Large intestine (tissue), 12 donors: ENCODE measurements at places on chromosomes 3 and 15.
A peak's percentile ranks its signal among the peaks of the same experiment; 100 is the strongest.

DNA sequence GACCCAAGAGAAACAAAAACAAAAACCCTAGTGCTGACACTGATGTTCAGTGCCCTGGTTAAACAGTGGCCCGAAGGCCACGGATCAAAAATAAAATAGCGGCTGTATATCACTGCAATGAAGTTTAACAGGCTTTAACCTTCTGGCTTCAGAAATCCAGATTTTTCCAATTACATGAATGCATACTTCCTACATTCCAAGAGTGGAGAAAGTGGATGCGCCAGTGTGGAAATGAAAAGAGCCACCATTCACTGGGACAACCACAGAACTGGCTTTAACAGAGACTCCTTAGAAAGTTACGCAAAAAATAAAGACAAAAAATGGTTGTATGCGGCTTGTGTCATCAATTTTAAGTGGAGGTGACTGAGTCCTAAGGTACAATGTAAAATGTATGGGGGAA lies 522.2 kb downstream of the FHIT start:
- DNase-seq = no peak
- H3K36me3 ChIP-seq = no peaks in the 10 kb centered on the region
- no peaks in the 10 kb centered on the region for H3K4me1 ChIP-seq
- no peak overlapping the region for H3K4me3 ChIP-seq
- H3K27ac ChIP-seq = no peak overlapping the region

GRCh38 chr3:169510693-169511010 lies 152.9 kb downstream of the MECOM start:
- H3K4me3 ChIP-seq = no peak overlapping the region
- H3K4me1 ChIP-seq = no peaks in the 10 kb centered on the region
- no peaks in the 10 kb centered on the region for H3K27me3 ChIP-seq
- no peaks in the 10 kb centered on the region for H3K36me3 ChIP-seq
- DNase-seq = no peak
- no peak overlapping the region for H3K27ac ChIP-seq

DNA sequence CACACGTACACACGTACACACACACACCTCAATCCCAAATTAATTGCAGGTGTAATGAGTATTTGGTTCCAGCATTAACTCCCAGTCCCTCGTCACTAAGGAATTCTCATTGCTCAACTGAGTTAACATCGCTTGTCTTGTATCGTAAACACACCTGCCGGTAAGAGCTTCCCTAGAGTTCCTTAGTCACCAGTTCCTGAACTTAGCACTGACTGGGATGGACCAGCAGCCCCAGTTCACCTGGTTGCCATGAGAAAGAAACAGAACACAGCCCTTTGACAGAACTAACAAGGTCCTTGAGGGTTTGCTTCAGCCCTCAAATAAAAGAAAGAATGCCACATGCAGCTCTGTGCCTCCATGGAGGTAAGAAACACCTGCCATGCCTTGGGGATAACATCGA lies 66.3 kb upstream of the SLCO3A1 start:
- no peaks in the 10 kb centered on the region for H3K36me3 ChIP-seq
- H3K27ac ChIP-seq = no peak overlapping the region
- DNase-seq = no peak
- peaks cover 12% of the 10 kb centered on the region for H3K27me3 ChIP-seq
- no peaks in the 10 kb centered on the region for H3K4me1 ChIP-seq

DNA sequence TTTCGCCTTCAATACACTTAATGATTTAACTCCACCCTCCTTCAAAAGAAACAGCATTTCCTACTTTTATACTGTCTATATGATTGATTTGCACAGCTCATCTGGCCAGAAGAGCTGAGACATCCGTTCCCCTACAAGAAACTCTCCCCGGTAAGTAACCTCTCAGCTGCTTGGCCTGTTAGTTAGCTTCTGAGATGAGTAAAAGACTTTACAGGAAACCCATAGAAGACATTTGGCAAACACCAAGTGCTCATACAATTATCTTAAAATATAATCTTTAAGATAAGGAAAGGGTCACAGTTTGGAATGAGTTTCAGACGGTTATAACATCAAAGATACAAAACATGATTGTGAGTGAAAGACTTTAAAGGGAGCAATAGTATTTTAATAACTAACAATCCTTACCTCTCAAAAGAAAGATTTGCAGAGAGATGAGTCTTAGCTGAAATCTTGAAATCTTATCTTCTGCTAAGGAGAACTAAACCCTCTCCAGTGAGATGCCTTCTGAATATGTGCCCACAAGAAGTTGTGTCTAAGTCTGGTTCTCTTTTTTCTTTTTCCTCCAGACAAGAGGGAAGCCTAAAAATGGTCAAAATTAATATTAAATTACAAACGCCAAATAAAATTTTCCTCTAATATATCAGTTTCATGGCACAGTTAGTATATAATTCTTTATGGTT lies at the start of gene CCR5:
CCR5 (plus strand) TSS at position 108 of the 680 bp plus-strand sequence. CDS start 1,957 bp downstream, outside the sequence.
- H3K4me1 ChIP-seq = no peaks in the 10 kb centered on the region
- no peak within 1 kb of the TSS for H3K4me3 ChIP-seq
- peaks cover 13% of the 10 kb centered on the region for H3K27me3 ChIP-seq
- H3K27ac ChIP-seq = no peak within 1 kb of the TSS

GRCh38 chr3:46695962-46696894 lies 2.7 kb upstream of the ALS2CL start:
- no peak overlapping the region for H3K27ac ChIP-seq
- H3K36me3 ChIP-seq = no peaks in the 10 kb centered on the region
- no peak for DNase-seq
- no peak overlapping the region for H3K4me3 ChIP-seq
- H3K4me1 ChIP-seq = peaks cover 34% of the 10 kb centered on the region

- peaks cover 6% of the 10 kb centered on the region for H3K27me3 ChIP-seq
- H3K36me3 ChIP-seq = no peaks in the 10 kb centered on the region
- no peak for DNase-seq
- H3K4me1 ChIP-seq = no peaks in the 10 kb centered on the region
These were observed 266.2 kb upstream of the IGF1R start for GRCh38 chr15:98382139-98382538.

GRCh38 chr15:72302955-72303354 lies 17.0 kb downstream of the CELF6 start:
- no peak overlapping the region for H3K4me3 ChIP-seq
- no peak overlapping the region for H3K27ac ChIP-seq
- H3K4me1 ChIP-seq = no peaks in the 10 kb centered on the region
- H3K27me3 ChIP-seq = no peaks in the 10 kb centered on the region
- DNase-seq = no peak

DNA sequence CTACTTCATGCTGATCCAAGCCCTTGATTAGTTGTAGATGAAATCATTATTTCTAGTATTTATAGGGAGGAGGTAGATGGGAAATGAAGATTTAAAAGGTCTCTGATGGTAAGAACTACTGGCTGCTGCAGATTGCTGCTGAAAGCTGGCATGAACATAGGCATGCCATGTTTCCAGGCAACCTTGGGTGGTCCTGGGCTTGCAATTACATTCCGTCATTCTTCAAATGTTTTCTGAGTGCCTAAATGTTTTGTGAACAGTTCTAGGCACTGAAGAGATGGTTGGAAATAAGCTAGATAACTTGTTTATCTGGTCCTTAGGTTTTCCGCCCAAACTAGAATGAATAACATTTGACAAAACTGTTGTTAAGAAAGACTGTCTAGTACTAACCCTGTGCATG lies 95.8 kb downstream of the KCNAB1 start:
- H3K27ac ChIP-seq = no peak overlapping the region
- no peak for DNase-seq
- H3K27me3 ChIP-seq = no peaks in the 10 kb centered on the region
- H3K4me1 ChIP-seq = no peaks in the 10 kb centered on the region
- H3K4me3 ChIP-seq = no peak overlapping the region
- no peaks in the 10 kb centered on the region for H3K36me3 ChIP-seq

- no peaks in the 10 kb centered on the region for H3K4me1 ChIP-seq
- peak; percentile 34 for DNase-seq
- peaks cover 89% of the 10 kb centered on the region for H3K36me3 ChIP-seq
- H3K4me3 ChIP-seq = no peak overlapping the region
These were observed 11.6 kb downstream of the ZXDC start for GRCh38 chr3:126464093-126464492.

GRCh38 chr15:49750553-49750952 lies 129.7 kb downstream of the DTWD1 start:
- no peak overlapping the region for H3K4me3 ChIP-seq
- no peaks in the 10 kb centered on the region for H3K36me3 ChIP-seq
- no peaks in the 10 kb centered on the region for H3K27me3 ChIP-seq
- DNase-seq = no peak

DNA sequence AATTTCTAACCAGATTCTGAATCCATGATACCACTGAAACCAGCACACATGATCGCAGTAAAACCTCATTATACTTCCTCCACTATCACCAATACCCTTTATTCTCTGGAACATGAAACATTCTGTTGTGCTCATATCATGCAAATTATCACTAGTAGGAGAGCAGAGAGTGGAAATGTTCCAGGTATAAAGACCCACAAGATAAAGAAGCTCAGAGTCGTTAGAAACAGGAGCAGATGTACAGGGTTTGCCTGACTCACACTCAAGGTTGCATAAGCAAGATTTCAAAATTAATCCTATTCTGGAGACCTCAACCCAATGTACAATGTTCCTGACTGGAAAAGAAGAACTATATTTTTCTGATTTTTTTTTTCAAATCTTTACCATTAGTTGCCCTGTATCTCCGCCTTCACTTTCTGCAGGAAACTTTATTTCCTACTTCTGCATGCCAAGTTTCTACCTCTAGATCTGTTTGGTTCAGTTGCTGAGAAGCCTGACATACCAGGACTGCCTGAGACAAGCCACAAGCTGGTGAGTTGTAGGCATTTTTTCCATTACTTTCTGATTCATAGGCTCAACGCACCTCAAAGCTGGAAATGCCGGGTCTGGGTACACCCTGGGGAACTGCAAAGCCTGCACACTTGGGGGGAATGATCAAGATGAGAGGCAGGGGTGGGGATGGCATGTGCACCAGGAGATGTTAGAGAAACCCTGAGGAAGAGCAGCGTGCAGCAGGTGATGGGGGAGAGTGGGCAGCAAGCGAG lies at the start of gene CCR2:
CCR2 (plus strand) TSS at position 465 of the 764 bp plus-strand sequence. CDS start 3,417 bp downstream, outside the sequence.
- peaks cover 13% of the 10 kb centered on the region for H3K27me3 ChIP-seq
- H3K4me3 ChIP-seq = no peak within 1 kb of the TSS
- DNase-seq = no peak
- H3K4me1 ChIP-seq = no peaks in the 10 kb centered on the region

- H3K27me3 ChIP-seq = peaks cover 33% of the 10 kb centered on the region
- H3K27ac ChIP-seq = no peak overlapping the region
- H3K4me3 ChIP-seq = no peak overlapping the region
- peaks cover 6% of the 10 kb centered on the region for H3K4me1 ChIP-seq
- no peak for DNase-seq
- H3K36me3 ChIP-seq = no peaks in the 10 kb centered on the region
These were observed 49.0 kb downstream of the CLDN11 start for GRCh38 chr3:170467571-170468147.

DNA sequence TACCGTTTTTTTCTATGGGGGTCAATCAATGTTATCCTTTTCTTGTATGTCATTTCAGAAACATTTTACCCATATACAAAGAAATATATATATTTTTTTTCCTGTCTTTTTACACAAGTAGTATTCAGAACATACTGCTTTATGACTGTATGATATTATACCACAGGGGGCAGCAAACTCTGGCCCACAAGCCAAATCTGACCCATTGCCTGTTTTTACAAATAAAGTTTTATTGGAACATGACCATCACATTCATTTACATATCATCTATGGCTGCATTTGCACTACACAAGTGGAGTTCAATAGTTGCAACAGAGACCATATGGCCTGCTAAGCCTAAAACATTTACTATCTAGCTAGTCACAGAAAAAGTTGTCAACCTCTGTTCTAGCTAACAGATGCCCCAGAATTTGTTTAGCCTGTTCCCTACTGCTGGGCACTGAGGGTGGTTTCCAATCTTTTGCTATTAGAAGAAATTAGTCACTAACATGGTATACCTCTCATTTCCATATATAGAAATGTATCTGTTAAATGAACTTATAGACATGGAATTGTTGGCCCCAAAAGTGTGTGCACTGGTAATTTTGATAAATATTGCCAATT lies 57.7 kb downstream of the BFSP2 start:
- no peak for DNase-seq
- H3K36me3 ChIP-seq = no peaks in the 10 kb centered on the region
- H3K27me3 ChIP-seq = no peaks in the 10 kb centered on the region
- H3K4me3 ChIP-seq = no peak overlapping the region
- no peaks in the 10 kb centered on the region for H3K4me1 ChIP-seq

GRCh38 chr15:70435872-70436271 lies 327.5 kb downstream of the UACA start:
- H3K4me1 ChIP-seq = peaks cover 32% of the 10 kb centered on the region
- no peak overlapping the region for H3K4me3 ChIP-seq
- DNase-seq = no peak

GRCh38 chr3:196081834-196082618 lies at the start of gene TFRC:
TFRC (minus strand) TSS chr3:196082090; CDS start chr3:196077099, 4,991 bp downstream.
- DNase-seq = peak; percentile 96
- peak within 1 kb of the TSS; percentile 99 for H3K27ac ChIP-seq
- H3K4me1 ChIP-seq = peaks cover 19% of the 10 kb centered on the region

GRCh38 chr3:121809249-121809648 lies 25.6 kb downstream of the IQCB1 start:
- H3K36me3 ChIP-seq = peaks cover 12% of the 10 kb centered on the region
- no peak overlapping the region for H3K27ac ChIP-seq
- no peaks in the 10 kb centered on the region for H3K27me3 ChIP-seq
- no peak overlapping the region for H3K4me3 ChIP-seq

- H3K27me3 ChIP-seq = peaks cover 17% of the 10 kb centered on the region
- H3K36me3 ChIP-seq = no peaks in the 10 kb centered on the region
- DNase-seq = no peak
- H3K4me3 ChIP-seq = no peak overlapping the region
- H3K4me1 ChIP-seq = no peaks in the 10 kb centered on the region
These were observed 32.9 kb downstream of the WNT7A start for GRCh38 chr3:13846716-13847570.

GRCh38 chr15:64949383-64950186 lies 37.9 kb downstream of the ANKDD1A start:
- H3K4me1 ChIP-seq = no peaks in the 10 kb centered on the region
- no peak overlapping the region for H3K27ac ChIP-seq
- no peak for DNase-seq

DNA sequence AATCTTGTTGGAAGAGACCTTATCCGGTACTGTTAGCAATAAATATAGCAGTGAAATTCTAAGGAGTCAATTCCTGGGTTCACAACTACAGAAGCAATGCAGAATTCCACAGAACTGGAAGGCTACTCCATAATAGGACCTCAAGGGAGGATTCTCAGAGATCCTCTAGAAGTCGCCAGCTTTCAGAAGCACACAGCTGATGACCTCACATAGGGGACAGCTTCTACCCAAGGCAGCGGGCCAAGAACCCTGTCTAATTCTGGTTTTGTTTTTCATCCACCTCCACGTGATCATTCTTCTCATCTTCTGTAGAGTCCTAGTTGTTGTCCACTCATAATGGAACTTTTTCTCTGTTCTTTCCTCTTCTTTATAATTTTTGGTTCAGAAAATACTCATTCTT lies 99.4 kb downstream of the ERC2 start:
- DNase-seq = no peak
- H3K36me3 ChIP-seq = no peaks in the 10 kb centered on the region
- H3K27ac ChIP-seq = no peak overlapping the region
- no peak overlapping the region for H3K4me3 ChIP-seq

GRCh38 chr3:128354788-128355542 lies 111.7 kb downstream of the DNAJB8 start:
- no peak for DNase-seq
- H3K36me3 ChIP-seq = peaks cover 22% of the 10 kb centered on the region
- H3K27me3 ChIP-seq = no peaks in the 10 kb centered on the region
